ENCODE measurements at places on chromosomes 6 and 20.
A peak's percentile ranks its signal among the peaks of the same experiment; 100 is the strongest.

DNA sequence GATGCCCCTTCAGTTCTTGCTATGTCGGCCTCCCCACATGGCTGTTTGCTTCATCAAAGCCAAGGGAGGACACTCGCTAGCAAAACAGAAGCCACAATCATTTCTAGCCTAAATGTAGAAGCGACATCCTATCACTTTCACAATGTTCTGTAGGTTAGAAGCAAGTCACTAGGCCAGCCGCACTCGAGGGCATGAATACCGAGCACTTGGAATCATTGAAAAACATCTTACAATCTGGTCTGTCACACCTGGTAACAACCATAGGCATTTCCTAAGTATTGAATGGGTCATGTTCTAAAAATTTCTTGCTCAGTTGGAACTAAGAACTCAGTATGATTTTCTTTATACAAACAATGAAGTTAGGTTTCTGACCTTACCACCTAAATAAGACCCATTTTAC is 192.3 kb downstream of the AIG1 start:
- no peak for DNase-seq

DNA sequence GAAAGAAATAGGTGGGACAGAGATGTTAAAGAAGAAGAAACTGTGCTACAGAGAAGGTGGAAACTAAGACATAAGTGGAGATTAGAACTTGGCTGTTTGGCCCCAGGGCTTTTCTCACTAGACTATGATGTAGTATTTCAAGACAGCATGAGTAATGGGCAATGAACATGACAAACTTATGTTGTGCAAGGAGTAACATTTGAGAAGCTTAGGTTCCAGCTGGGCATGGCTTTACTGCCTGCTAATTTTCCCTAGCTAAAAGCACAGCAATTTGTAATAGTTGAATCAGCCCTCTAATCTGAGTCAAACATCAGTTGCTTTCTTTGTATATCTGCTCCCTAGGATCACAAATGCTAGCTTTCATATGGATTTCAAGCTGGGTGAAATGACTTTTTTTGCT is 294.3 kb upstream of the BMP2 start:
- DNase-seq, result no peak

DNA sequence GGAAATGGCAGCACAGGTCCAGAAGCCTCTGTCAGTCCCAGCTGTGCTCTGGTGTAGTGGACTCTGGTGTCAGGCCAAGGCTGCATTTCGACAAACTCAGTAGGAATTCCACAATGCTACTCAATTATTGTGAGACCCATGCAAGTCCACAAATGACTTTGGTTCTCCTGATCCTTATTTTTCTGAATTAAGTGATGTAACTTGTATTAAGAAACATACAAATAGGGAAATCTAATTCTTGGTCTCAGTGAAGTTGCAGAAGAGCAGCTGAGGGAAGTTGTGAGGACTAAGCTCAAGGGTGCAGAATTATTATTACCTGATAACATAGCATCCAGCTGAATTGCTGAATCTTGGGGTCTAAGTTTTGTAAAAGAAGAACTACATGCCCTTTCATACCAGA is 116.8 kb downstream of the MAFB start:
- no peak for DNase-seq

- DNase-seq, result no peak
These were observed 346.2 kb upstream of the IMPG1 start for GRCh38 chr6:76418560-76419223.

- DNase-seq, result no peak
These were observed 64.1 kb downstream of the GFOD1 start for GRCh38 chr6:13423252-13423651.

- no peak for DNase-seq
These were observed 197.1 kb downstream of the EPHA7 start for GRCh38 chr6:93222071-93222851.

DNA sequence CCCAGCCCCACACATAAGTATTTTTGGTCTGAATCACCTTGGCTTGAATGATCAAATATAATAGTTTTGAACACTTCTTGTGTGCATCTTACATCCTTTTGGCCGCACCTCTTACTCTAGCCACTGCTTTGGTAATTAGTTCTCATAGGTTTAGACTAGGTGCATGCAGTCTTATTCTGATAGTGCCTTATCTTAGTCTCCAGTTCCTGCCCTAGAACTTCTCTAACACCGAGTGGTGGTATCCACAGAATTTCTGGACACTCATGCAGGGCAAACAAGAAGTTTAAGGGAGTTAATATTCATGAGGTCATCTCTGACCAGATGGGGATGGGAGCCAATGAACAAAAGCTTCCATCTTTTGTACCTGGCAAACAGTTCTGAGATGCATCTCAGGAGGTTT is 77.5 kb upstream of the AKIRIN2 start:
- DNase-seq, result no peak

DNA sequence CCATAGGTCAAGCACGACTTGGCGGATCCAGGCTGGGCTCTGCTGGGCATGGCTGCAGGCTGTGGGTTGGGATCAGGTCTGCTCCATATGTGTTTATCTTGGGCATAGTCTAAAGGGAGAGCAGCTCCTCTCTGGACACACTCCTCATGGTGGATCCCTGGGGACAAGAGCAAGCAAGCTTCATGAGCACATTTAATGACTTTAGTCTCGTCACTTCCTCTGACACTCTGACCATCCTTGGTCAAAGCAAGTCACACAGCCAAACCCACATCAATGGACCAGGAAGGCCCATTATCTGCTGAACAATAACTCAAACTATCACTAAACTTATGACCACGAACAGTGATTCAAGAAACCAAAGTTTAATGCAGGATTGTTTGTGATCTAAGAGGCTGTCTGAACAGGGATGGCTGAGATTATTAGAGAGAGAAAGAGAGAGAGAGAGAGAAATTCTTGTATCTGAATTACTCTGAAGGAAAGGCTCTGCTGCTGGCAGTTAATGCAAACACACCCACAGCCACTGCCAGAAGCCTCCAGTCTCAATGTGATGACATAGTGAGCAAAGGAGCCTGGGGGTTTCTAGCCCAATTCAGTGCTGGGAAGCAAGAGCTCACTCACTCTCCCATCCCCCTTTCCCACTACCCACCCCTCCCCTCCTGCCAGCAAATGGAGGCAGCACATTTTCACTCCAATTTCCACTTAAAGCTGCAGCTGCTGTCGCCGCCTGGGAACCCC is 490.2 kb upstream of the SULF2 start:
- no peak for DNase-seq

DNA sequence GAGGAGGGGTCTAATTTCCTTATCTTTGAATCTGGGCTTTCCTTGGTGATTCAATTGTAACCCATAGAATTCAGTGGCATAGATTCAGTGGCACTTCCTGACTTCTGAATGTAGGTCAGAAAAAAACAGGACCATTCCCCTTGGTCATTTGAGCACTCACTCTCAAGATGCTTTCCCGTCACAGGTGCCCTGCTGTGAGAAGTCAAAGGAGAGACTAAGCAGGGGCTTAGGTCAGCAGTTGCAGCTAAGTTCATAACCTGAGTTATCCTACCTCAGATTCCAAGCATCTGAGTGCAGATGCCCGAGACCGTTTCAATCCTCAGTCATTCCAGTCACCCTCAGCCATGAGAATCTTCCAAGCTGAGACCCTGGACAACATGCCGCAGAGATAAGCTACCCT is 506.6 kb downstream of the FRK start:
- no peak for DNase-seq

DNA sequence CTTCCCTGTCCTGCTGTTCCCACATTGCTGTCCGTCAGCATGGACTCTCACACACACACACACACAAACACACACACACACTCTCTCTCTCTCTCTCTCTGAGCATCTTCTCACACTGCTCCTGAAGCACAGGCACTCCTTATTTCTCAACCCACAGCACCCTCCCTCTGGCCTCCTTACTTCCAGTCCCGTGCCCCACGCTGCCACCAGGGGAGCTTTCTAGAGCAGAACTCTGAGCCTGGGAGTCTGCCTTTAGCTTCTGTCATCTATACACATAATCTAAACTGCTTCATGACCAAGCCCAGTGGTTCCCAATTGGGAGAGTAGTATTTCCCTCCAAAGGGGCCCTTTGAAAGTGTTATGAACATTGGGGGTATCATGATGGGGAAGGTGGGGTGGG is 29.1 kb downstream of the HECA start:
- DNase-seq, result no peak

GRCh38 chr20:4989570-4989969 is 11.7 kb downstream of the SLC23A2 start:
- no peak for DNase-seq

DNA sequence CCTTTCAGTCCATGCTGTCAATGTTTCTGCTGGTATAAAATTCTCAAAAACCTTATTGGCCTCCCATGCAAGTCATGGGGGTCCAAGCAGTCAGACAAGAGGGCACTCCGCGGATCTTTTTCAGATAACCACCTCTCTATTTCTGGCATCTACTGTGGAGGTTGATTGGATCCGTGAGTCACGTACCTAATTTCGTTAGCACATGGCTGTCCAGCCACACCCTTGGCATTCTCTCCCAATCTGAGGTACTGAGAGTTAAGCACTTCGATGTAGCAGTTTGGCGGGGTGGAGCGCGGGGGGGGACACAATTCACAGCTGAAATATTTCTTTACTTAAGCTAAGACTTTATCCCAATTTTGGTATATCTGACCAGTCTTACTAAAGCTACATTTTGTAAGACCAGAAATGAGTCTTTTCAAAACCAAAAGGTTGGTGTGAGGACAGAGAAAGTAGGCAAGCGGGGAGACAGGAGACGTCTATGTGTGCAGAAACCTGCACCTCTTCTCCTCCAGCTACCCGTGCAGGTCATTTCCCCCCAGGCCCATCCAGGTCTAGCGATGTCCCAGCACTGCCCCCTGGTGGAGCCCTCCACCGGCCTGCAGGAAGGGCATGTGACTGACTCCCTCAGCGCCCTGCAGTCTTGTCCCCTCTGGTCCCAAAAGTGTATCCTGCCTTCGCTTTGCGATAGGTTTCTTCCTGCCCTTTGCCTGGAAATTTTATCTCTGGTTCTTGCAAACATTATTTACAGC is 113.1 kb downstream of the ADAT2 start:
- DNase-seq, result no peak

DNA sequence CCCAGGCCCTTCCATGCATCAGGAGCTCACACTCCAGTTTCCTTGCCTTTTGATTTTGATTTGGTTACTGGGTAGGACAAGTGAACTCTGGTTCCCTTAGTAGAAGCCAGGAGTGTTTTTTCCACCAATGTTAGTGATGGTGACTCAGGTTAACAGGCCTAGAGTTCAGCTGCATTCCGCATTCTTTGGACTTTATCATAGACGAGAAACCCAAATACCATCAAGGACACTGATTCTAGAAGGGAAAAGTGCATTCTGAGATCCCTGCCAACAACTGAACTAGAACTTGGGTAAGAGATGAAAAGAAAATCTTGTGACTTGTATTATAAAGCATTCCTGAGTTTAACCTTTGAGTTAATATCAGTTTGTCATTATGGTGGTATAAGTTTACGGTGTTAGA is 8.9 kb downstream of the GSS start:
- DNase-seq, result no peak

- DNase-seq, result no peak
These were observed 125.1 kb downstream of the ZNF217 start for GRCh38 chr20:53468587-53468986.

DNA sequence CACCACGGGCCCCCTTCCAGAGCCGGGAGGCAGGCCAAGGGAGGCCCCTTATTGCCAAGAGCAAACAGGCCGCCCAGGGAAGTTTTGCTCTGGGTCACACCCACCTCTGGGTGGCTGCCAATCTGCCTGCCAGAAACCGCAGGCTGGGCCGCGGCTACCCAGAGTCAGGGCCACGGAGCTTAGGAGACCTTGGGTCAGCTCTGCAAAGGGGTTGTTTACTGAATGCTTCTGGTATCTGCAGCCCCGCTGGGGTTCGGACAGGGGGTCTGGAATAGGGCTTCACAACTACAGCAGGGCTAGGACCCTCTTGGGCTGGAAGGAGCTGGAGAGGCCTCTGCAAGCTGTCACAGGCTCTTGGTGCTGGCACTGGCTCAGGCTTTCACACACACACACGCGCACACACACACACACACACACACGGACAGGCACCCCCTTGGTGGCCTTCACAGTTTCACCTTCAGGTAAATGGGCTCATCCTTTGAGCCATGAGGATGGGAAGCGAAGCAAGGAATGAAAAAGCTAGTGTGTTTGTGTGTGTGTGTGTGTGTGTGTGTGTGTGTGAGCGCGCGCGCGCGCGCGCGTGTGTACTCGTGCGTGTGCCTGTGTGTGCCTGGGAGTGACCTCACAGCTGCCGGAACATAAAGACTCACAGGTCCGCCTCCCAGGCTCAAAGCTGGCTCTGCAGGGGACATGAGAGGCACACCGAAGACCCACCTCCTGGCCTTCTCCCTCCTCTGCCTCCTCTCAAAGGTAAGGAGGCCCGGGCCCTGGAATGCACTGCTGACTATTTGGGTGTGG is at the start of gene CCN5:
Gene CCN5, plus strand, starts transcription at position 669 of the 798 bp plus-strand sequence. Its CDS starts 22 bp downstream, at position 691.
- DNase-seq, result peak; percentile 90

DNA sequence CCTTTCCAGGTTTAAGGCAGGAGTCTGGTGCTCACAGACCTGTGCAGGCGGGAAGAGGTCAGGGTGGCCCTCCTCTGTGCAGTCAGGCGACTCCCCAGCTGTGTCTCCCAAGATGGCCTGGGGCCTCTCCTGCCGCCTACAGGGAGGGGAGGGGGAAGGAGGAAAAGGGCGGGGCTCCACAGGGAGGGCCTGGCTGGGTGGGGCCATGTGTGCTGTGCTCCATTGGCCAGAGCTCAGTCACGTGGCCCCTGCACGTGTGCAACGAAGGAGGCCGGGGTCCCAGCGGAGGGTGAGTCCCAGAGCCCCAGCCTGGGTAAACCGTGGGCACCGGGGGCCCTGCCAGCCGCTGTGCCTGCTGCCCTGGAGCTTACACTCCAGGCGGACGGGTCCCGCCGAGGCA is 211.6 kb downstream of the ZDHHC14 start:
- no peak for DNase-seq

DNA sequence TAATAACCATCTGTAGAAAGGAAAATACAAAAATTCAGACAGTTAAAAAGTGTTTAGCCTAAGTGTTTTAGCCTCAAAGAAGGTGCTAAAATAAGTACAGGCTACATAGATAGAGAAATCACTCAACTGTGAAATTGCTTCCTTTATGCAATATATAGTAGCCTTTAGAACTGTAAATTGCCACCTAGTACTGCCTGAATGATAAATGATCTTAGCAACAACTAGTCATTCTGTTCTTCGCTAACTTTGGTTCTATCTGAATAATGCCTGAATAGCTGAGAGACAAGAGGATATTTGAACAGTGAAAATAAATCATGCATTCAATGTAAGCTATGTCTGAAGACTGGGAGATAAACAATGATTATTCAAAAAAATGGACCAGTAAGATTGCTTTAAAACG is 603.3 kb upstream of the PTCHD4 start:
- DNase-seq, result no peak

GRCh38 chr6:142697922-142698321 is 247.1 kb downstream of the HIVEP2 start:
- no peak for DNase-seq
